SW480 (cell line): ENCODE measurements at places on chromosomes 7 and 10.

GRCh38 chr7:1432411-1433082 lies 26.7 kb downstream of the MICALL2 start:
- no peak for DNase-seq

DNA sequence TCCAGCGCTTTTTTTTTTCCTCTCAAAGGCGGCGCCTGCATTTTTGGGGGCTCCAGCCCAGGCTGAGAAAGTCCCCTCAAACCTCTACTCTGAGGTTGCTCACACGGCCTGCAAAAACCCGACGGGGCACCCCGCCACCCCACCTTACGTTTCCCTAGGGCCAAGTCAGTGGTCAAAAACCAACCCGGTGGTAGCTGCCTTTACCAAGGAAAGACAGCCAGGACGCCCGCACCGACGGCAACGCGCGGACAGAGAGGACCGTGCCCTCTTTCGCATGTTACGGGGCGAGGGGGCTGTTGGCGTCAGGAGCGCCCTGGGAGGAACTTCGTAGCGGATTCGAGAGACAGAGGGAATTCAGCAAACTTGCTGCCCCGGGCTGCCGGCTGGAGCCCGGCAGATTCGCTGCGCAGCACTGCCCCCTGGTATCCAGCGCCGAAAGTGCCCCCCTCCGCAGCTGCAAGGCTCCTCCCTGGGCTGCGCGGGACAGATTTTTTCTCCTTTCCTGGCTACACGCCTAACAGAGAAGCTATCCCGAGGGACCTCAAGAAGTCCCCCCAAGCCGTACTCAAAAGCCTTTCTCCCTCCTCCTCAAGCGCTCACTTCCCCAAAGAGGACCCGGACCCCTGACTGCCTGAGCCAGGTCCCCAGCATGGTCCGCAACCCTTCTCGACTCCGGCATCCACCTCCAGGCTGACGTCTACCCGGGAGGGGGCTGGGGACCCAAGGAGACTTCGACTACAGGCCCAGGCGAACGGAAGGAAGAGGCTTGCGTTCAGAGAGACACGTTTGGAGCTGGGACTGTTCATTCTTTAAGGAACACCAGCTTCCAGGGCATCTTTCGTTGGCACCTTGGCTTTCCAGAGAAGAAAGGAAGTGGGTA lies 27.7 kb upstream of the VAX1 start:
- peak; percentile 30 for DNase-seq

DNA sequence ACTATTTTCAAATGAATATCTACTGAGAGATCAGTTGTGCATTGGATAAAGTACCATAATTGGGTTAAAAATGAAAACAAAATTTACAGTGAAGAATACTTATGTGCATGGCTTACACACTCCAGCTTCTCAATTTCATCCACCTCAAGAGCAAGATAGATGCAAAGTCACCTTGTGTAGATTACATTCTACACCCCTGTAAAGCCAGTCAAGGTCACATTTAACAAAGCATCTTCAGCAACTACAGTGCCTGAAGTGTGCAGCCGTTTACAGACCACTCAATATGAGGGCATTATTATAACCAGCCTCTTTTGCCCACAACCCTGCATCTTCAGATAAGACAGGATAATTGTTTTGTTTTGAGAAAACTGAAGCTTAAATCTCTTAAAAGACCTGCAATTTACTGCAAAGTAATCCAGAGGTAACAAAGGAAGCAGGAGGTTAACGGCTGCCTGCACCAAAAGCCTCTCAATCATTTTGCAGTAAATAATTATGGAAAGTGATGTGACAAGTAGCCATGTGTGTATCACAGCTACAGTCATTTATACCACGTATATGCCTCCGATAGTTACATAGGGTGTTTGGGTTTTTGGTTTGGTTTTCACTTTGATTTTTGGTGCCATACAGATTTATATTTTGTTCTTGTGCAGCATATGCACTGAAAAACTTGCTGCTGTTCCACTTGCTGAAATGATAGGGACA lies 4.9 kb downstream of the PURB start:
- DNase-seq, result no peak

DNA sequence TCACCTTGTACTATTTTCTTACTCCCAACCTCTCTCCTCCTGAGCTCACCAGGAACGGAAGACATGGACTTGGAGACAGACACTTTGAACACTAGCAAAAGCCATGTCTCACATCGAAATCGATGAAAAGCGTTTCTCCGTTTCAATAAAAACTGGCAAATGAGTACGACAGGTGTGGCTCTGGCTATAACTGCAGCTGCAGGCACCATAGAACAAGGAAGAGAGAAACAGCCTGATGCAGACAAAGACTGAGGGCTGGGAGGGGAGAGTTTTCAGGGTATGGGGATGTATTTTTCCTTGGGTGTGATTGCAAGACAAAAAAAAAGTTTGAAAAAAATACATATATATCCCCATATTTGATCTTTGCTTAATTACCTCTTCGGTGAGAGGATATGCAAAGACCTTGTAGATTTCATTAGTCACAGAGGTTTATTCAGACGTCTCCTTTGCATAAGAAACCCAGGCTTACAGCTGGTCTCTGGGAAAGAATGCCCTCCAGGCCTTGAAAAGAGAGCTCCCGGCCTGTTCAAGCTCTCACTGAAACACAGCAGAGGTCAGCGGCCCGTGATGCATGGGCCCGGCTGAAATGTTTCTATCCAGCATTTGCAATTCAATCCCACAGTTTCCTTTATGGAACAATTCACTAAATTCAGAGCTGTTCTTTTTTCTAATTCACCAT lies 63.1 kb downstream of the TLL2 start:
- no peak for DNase-seq

GRCh38 chr7:107230334-107230733 lies 61.5 kb downstream of the HBP1 start:
- no peak for DNase-seq

GRCh38 chr7:79302293-79302692 lies 151.2 kb downstream of the MAGI2 start:
- no peak for DNase-seq

- DNase-seq, result peak; percentile 98
Measured at GRCh38 chr10:80196270-80196949, 8.9 kb downstream of the ANXA11 start.

DNA sequence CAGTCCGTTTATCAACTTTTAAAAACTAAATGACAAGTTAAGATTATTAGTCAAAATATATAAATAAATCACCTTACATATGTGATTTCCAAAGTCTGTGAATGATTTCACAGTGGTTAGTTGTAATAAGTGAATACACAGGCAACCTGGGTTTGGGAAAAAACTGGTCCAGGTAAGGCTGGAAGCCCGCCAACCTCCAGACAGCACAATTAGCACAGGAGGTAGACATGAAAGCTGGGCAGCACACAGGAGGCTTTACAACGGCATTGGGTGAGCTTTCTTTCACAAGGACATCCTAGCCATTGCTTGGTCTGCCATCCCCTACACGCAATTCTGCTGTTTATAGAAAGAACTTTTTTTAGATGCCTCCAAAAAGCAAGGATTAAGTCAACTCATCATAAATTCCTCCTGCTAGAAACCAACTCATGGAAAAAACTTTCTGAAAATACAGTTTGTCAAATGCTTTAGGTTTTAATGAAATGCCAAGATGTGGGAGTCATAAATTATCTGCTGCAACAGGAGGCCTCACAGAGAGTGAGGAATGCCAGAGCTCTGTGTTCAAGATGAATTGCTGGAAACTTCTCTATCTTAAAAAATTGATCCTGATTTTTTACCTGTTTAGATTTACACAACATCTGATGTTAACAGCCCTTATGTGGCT lies 346.8 kb upstream of the NFE2L3 start:
- no peak for DNase-seq

GRCh38 chr10:14450041-14450491 lies 119.3 kb upstream of the FRMD4A start:
- no peak for DNase-seq

- DNase-seq, result peak; percentile 11
Measured at GRCh38 chr10:63866747-63867140, 345.5 kb downstream of the REEP3 start.

DNA sequence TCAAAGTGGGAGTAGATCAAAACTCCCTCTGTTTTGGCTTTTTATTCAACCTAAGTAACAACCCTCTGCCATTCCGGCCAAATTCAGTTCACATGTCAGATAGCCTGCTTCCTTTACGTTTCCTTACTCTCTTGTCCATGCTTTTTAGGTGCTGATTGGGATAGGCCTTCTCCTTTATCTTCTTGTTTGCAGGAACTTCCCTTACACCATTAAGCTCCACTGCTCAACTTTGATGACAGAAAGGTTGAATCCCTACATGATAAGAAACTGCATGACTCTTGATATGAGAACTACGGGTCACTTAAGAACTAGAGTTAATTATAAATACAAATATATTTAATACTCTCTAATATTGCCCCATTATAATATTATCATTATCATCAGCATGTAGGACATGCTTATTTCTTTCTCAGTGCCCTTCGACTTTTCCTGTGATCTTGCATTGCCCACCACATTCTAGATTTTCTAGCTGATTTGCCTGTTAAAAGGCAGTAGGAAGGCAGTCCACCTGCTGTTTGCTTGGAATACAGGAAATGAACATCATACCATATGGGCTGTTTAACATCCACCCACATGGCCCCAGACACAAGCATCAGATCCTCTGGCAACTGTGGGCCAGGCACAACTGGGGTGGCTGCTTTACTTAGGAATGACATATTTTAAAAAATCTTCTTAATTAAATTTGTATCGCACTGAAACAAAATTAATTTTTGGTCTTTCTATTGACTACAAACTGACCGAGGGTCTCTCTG lies 59.7 kb upstream of the CCDC6 start:
- DNase-seq, result no peak

- DNase-seq, result no peak
Measured at GRCh38 chr10:98038288-98038687, 7.9 kb upstream of the CRTAC1 start.

- no peak for DNase-seq
Measured at GRCh38 chr7:130274983-130275591, 8.4 kb downstream of the CPA2 start.

DNA sequence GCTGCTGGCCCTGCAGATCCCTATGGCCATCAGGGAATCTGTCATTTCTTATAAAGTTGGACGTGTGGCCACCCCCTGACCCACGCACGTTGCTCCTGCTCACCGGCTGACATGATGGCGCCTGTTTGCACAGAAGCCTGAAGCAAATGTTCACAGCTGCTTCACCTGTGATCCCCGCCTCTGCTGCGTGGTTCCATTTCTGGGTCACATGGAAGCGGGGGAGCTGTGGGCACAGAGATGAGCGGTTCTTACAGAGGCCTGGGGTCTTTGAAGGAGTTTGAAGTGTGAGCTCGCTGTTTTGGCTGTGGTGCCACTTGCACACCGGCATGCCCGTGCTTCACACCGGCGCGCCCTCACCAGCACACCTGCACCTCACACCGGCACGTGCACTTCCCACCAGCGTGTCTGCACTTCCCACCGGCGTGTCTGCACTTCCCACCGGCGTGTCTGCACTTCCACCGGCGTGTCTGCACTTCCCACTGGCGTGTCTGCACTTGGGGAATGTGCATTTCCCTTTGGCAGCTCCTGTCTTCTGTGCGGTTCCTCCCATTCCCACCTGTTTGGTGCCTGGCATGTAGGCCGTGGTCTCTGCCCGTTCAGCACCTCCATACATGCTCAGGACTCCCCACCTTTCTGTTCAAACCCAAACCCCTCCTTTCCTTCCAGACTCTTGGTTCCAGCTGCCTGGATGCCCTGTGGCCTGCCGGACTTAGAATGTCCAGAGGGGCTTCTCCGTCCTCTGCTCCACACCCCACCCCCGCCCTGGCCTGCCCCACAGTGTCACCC lies 86.7 kb downstream of the INPP5A start:
- DNase-seq, result no peak
